CD4-positive, alpha-beta T cell treated with Interferon gamma for 1 hour (primary cell): ENCODE measurements at places on chromosomes 2 and 18.

DNA sequence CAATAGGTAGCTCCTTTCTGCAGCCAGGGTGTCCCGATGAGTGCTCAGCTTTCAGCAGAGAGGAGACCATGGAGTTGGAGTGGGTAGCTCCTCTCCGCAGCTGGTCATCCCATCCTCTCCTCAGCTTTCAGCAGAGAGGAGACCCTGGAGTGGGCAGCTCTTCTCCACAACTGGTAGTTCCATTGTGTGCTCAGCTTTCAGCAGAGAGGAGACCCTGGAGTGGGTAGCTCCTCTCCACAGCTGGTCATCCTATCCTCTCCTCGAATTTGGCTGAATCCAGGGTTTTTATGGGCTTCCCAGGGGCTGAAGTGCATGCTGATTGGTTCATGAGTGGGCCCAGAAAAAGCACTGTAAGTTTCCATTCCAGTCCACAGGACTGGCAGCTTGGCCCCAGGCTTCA lies 75.2 kb downstream of the NCOA1 start:
- DNase-seq = no peak

- no peak for DNase-seq
These were observed 489.9 kb downstream of the DCC start for GRCh38 chr18:52829876-52830405.

GRCh38 chr2:48343571-48344440 lies 186.1 kb upstream of the STON1 start:
- DNase-seq = no peak

- no peak for DNase-seq
These were observed 127.1 kb downstream of the STK39 start for GRCh38 chr2:168120310-168120709.

- no peak for DNase-seq
These were observed 195.8 kb upstream of the SMAD2 start for GRCh38 chr18:48126240-48126639.

- no peak for DNase-seq
These were observed 202.7 kb downstream of the AGPS start for GRCh38 chr2:177595126-177595845.

DNA sequence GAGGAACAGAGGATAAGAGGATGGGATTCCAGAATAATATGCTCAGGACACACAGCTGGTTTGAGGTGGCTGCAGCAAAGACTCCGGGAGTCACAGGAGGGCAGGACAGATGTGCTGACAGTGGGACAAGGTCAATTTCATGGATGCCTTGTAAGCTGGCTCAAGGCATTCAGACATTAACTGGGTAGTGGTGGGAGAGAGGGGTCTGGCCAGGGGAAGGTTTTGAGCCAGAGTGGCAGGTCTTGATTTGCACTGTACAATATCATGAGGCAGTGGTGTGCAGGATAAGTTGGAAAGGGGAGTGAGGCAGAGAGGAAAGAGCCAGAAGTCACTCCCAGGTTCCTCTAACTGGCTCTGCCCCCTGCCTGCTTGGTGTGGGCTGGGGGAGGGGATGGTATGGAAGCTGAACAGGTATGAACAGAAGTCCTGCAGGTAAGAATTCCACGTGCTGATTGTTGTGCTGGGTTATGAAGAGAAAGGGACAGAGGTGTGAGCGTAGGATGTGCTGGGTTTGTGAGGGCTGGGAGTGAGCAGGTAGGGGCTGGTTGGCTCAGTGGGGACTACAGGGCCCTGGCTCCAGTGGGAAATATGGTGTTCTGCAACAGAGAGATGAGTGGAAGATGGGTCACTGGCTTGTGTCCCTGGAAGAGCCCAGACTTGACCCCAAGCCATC lies 141.7 kb upstream of the COPS8 start:
- DNase-seq = no peak

DNA sequence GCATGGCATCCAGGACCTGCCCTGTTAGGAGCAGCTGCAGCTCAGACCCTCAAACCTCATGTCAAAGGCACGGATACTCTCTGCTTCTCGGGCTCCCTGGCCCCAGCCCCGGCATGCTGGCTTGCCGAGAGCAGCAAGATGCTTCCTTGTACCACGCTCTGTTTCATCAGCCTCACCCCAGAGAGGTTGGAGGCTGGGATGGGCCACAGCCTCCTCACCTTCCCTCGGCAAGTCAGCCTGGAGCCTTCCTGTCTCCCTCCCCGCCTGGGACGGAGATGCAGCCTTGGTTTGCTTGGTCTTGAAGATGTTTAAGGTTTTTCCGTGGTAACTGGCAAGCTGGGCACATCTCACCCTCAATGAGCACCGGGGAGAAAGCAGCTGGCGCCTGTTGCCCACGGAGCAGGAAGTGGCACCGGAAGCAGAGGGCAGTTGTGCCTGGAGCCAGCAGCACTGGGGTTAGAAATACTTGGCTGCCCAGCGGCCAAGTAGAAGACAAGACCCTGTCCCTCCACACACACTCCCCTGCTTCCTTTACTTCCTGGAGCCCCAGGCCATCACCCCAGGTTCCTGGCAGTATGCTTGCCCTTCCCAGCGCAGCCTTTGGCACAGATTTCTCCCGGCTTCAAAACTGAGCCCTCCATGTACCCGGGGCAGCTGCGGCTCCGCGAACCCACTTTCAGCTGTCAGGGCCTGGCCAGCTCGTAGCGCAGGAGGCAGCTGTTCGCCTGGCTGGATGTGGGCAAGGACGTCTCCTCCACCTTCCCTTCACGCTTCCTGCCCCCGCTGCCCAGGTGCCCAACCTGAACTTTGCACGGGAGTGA lies 17.4 kb downstream of the FBLN7 start:
- no peak for DNase-seq

GRCh38 chr2:218345491-218346236 lies 11.0 kb upstream of the CATIP start:
- DNase-seq = no peak

- no peak for DNase-seq
These were observed 145.0 kb downstream of the CLIP4 start for GRCh38 chr2:29260142-29260772.

GRCh38 chr2:113162173-113162572 lies 11.6 kb upstream of the PSD4 start:
- no peak for DNase-seq

GRCh38 chr2:238650536-238650935 lies 197.3 kb upstream of the TWIST2 start:
- no peak for DNase-seq

- no peak for DNase-seq
These were observed 710.6 kb upstream of the ID2 start for GRCh38 chr2:7971248-7971647.
